ENCODE measurements at places on chromosomes 7 and 10. TPM values are rescaled to one million over a fixed set of nuclear protein-coding genes. Genes with fewer than 3 reads are reported as not detected.

DNA sequence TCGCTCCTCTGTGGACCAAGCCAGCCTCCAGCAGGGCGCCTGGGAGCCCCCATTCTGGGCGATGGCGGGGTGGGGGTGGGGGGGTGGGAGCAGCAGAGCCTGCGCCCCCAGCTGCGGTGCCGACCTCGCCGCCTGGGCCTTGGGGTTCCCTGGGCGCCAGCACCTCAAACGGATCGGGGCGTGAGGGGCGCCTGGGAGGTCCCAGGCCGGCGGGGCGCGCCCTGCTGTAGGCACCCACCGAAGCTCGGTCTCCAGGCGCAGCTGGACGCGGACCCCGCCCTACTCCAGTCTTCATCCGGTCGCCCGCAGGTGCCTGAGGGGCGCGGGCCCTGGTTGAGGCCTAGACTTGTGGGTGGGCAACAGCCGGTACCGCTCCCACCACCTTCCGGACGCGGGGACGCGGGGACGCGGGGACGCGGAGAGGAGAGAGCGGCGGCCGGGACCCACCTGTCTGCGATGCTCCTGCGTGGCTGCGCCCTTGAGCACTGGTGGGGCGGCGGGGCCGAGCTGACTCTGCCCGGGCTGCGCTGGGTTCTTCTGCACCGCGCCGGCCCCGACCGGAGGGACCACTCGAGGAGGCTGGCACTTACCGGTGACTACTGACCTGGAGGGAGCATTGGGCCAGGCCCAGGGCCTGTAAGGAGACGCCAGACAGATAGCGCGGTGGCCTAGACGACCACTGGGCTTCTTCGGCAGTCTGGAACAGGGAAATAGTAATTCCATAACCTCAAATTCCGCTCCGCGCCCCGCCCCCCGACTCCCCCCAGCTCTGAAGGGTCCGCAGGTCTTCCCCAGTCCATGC, 5.5 kb upstream of the KCP start:
- DNase-seq: no peak

DNA sequence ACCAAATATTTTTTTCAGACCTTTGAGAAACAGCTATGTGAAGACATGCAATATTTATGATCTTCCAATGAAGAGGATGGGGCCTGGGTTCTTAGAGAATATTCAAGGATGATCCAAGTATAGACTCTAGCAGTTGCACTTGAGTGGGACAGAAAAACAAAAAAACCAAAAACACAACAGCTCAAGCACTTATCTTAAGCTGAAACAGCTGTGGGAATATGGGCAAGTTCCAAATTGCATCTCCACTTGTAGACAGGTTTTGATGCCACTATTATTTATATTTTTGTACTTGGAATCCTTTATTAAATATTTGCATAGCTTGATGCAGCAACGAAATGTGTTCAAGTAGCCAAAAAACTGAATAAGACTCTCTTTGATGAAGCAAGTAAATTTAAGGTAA, 2.2 kb upstream of the PDK4 start:
- no peak for DNase-seq

DNA sequence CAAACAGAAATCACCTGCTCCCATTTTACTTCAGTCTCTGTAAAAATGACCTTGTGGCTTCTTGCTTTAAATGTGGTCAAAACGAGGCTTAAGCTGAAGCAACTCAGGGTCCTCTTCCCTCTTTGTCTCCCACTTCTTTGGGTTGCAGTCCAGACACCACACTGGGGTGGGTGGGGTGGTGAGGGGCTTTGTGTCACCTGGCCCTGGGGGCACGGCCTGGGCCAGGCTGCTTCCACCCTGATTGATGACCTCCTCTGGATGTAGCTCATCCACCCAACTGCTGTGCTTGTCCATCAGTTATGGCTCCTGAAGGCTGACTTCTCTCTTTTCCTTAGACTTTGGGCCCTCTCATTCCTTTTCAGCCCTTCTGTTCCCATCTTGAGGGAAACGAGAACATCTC, 26.8 kb upstream of the NPS start:
- no peak for DNase-seq

DNA sequence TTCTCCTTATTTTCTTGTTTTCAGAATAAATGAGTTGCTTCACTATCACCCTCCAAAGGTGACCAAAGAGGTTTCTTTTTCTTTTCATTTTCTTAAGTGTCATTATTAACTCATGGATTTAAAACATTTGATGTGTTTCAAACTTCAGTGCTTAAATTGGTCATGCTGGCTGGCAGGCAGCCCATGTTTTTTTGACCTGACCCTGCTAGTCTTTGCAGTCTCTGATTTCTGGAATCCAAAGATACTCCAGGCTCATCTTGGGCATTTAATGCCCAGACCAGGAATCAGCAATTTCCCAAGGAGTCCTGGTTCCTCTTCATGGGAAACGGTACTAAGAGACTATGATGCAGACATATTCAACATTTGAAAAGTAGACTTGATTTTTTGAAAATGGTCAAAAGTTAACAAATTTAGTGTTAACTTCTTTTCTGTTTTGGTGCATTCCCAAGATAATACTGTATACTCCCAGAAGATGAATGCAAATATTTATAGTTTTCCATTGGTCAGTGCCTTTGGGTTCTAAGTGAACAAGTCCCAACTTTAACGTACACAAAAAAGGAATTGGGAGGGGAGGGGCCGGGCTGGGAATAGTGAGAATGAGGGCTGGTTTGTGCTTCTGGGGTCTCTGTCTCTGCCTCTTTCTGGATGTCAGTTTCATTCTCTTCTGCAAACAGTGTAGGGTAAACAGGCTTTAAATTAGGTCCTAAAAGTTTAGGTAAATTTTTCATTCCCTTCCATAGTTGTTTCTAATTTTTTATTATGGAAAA, 19.8 kb downstream of the NUB1 start:
- no peak for DNase-seq

DNA sequence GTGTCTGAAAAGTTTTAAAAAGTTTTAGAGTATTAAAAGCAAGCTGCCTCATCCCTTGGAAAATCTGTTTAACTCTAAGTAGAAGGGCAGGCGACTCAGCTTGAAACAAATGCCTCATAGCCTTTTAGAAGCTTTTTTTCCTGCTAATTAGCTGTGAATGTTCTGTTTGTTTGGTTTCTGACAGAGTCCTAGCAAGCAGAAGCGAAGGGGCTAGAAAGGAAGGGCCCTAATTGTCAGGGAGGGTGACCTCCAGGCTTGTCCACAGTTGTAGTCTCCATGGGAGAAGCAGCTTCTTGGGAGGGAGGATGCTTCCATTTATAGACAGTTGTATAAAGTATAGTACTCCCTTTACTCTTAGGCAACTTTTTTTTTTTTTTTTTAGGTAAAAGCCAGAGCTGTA, 90.9 kb downstream of the DNAJC1 start:
- DNase-seq: no peak

CYP3A7 gene
- total RNA-seq: 0.91 TPM

All from uterus (tissue), 4 donors.